ENCODE measurements at places on chromosomes 2 and 18.

GRCh38 chr2:198287706-198288105, 483.3 kb downstream of the PLCL1 start:
- DNase-seq: no peak

- DNase-seq: no peak
Measured at GRCh38 chr2:225456619-225457260, 57.2 kb downstream of the NYAP2 start.

GRCh38 chr2:22521620-22522019, 863.4 kb upstream of the KLHL29 start:
- no peak for DNase-seq

DNA sequence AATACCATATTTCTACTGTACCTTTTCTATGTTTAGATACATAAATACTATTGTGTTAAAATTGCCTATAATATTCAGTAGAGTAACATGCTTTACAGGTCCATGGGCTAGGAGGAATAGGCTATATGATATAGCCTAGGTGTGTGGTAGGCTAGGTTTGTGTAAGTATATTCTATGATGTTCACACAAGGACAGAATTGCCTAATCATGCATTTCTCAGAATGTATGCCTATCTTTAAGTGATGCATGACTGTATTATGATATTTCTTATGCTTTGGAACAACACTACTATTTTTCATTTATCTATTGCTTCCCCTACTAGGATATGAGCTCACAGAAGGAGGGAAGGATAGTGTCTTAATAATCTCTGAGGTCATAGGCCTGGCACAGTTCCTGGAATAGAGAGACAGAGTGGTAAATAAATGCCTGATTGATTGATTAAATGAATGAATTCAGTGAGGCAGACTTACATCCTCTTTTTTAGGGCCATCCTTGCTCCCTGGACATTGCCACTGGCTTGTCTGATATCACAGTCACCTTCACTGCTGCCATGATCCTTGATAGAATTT, 121.0 kb downstream of the MYO3B start:
- DNase-seq: no peak

- DNase-seq: no peak
Measured at GRCh38 chr2:188810586-188810985, 163.6 kb upstream of the COL3A1 start.

DNA sequence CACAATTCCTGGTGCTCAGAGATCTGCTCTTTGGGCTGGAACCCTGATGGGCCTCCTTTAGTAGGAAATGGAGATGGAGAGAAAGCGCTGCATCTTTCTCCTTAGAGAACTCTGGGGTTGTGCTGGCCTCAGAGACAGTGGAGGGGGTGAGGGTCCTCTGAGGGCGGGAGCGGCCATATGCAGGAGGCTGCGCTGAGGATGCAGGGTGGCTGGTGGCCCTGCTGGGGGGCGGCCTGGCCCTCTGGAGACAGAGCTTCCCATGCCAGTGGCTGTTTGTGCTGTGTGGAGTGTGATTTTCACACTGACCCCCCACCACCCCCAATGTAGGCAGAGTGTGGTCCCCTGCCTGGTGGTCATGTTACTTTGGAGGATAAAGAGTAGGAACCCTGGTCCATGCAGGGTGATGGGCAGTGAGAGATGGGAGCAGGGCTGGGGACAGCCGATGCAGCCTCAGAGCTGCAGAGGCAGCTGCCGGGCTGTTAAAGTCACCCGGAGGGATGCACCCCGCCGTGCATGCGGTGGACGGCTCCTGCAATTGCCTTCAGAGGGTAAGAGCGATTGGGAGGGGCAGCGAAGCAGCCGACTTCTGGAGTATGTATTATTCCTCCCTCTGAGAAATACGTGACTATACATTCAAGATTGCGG, 194.6 kb downstream of the FAM210A start:
- DNase-seq: no peak

GRCh38 chr2:10792001-10792634, 20.5 kb downstream of the PDIA6 start:
- DNase-seq: no peak

- DNase-seq: no peak
Measured at GRCh38 chr2:174492963-174493431, 6.2 kb upstream of the GPR155 start.

- no peak for DNase-seq
Measured at GRCh38 chr18:27491772-27492171, 306.7 kb upstream of the CHST9 start.

Data from BJ (cell line).